Stimulated activated CD4-positive, alpha-beta T cell treated with anti-CD3 and anti-CD28 coated beads, Interleukin-2, amount 100 ng/mL, for 4 hours (primary cell): ENCODE measurements at places on chromosomes 1 and 21.
A peak's percentile ranks its signal among the peaks of the same experiment; 100 is the strongest.

DNA sequence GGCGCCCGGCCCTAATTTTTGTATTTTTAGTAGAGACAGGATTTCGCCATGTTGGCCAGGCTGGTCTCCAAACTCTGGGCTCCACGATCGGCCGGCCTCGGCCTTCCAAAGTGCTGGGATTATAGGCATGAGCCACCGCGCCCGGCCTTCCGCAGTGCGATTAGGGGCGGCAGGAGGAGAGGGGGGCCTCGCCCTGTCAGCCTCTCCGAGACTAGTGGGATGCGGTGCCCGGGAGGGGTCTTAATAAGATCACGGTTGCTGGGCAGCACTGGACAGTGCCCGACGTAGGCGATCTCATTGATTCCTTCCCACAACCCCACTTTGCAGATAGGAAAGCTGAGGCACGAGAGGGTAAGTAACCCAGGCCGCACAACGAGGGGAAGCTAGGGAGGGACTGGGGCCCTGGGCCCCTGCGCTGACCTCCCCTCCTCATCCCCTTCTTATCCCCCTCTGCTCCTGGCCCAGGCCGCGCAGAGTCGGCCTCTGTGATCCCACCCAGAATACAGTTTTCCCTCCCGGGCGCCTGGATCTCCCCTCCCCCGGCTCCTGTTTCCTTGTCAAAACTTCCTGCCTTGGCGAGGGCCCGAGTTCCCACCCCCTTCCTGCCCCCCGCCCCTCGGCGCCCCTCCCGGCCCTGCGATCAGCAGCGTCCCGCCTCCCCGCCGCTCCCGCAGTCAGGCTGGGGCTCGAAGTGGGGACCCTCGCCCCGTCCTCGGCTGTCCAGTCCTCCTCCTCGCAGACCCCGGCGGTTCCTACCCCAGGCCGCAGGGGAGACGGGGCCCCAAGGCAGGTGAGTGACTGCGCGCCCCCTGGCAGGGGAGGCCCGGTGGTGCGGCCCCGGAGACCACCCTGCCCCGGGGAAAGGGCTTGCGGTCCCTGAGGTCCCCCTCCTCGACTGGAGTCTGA, at the start of gene PEAR1:
Gene PEAR1 (plus strand): TSS at position 671 of the 906 bp plus-strand sequence. CDS start 10,209 bp downstream, outside the sequence.
- DNase-seq, result no peak

GRCh38 chr1:233304489-233305102, 9.1 kb upstream of the PCNX2 start:
- no peak for DNase-seq

DNA sequence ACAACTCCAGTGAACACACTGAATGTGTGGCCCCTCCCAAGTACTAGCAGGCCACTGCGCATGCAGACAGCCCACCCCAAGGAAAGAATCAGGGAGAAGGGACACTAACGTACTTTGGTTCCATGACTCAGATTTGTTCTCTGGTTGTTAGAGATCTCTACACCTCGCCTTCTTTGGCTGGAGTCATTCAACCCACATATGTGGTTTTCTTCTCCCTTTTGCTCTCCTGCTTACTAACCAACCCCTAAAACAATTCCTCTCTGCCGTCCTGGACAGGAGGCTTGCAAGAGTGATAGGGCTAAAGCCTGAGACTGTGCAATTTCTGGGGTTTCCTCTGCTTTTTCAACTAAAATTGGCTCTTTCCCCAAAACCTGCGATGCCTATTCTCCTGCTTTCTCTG, 5.7 kb upstream of the CD48 start:
- no peak for DNase-seq

DNA sequence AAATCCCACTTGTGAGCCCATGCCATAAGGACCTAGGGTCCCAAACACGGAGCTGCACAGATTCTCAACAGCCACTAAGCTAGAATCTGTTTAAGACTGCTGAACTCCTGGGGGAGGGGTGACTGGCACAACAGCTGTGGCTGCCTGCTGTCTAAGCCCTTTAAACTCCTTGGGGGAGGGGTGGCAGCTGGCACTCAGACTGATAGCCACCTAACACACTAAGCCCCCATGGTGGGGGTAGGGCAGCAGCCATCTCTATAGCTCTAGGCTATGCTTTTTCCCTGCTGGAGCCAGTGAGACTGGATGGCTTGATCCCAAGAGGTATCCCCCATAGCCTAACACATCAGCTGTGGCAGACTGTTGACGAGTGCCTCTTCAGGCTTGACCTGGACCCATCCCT, 73.3 kb upstream of the FMO3 start:
- DNase-seq, result no peak

GRCh38 chr1:202324646-202325045, 17.1 kb downstream of the UBE2T start:
- no peak for DNase-seq

GRCh38 chr21:44801468-44802395, at the start of gene UBE2G2:
Gene UBE2G2 (minus strand): TSS chr21:44801820. CDS start chr21:44801748, 72 bp downstream.
- peak; percentile 81 for DNase-seq

GRCh38 chr1:59926381-59927123, at the start of gene CYP2J2:
Gene CYP2J2 (minus strand): TSS chr1:59926773. CDS start chr1:59926746, 27 bp downstream.
- peak; percentile 16 for DNase-seq

DNA sequence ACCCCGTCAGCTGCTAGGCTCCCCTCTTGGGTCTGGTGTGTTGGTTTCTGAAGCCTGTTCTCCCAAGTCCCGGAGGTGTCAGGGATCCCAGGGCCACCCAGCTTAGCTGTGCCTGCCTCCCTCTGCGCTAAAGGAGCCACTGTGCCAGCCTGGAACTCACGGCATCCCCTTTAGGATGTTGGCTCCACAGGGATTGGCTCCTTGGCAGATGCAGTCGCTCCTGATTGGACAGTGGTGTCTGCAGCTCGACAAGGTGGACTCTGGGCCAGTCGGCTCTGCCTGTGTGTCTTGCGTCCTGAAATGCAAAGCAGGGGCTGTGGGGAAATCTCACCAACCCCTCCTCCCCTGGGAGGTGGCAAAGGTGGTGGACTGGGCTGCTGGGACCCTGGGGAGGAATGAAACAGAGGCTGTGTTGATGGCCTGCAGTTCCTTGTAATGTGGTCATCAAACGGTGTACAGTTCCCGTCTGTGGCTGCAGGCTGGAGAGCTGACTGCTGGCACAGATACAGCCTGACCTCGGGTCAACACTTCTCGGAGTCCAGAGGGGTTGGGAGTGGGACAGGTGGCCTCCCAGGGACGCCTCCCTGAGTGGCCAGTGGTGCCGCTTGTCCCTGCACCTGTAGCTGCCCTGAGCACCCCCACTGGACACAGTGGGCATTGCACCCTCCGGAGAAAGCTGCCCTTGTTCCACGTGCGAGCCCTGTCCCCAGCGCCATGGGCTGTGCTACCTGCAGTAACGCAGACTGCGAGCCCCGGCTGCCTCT, 11.5 kb upstream of the KCNAB2 start:
- no peak for DNase-seq

DNA sequence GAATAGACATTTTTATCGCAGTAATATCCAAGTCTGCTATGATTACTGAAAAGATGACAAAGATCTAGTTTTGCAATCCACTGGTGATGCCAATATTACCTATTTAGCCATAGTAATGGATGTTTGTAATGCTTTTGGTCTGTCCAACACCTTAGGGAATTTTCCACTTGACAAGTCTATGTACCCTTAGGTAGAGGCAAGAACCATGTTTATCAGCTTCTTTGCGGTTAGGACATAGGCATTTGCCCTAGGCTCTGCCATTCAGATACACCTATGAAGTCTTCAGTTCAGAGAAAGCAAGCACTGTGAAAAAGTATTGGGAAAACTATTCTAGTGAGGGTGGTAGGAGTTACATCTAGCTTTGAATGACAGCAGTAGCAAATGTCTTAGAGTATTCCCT, 40.2 kb upstream of the SLC35D1 start:
- DNase-seq, result no peak

DNA sequence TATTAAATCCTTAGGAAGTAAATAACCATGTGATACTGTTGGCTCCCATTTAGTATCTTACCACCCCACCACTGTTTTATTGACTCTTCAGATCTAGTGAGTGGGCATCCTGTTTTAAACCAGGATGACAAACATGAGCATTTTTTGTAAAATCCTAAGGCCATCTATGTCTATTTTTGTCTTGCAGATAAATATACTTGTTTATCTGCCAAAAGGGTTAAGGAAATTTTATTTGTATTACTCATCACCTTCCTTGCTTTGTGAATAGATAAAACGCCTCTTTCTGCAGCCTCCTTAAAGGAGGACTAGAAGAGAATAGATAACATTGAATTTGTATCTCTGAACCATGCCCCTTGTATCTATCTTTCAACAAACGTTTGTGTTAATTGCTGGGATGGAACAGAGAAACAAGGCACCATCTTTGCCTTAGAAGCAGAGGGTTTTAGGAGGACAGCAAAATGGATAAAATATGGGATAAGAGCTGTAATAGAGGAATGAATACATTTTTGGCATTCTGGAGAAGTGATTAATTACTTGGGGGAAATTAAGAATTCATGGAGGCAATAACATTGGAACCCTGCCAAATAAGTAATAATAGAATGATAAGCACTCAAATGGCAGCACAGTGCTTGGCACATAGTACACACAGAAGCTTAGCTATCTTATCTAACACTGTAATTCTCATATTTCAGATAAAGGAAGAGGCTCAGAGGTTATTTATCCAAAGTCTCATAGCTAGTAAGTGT, 14.7 kb downstream of the YTHDF2 start:
- DNase-seq, result no peak

GRCh38 chr1:110948038-110948810, 15.5 kb downstream of the LRIF1 start:
- DNase-seq, result no peak

- no peak for DNase-seq
Observed at GRCh38 chr1:58683519-58683918, 16.3 kb downstream of the MYSM1 start.

GRCh38 chr1:9341301-9341845, 48.7 kb downstream of the SPSB1 start:
- no peak for DNase-seq

DNA sequence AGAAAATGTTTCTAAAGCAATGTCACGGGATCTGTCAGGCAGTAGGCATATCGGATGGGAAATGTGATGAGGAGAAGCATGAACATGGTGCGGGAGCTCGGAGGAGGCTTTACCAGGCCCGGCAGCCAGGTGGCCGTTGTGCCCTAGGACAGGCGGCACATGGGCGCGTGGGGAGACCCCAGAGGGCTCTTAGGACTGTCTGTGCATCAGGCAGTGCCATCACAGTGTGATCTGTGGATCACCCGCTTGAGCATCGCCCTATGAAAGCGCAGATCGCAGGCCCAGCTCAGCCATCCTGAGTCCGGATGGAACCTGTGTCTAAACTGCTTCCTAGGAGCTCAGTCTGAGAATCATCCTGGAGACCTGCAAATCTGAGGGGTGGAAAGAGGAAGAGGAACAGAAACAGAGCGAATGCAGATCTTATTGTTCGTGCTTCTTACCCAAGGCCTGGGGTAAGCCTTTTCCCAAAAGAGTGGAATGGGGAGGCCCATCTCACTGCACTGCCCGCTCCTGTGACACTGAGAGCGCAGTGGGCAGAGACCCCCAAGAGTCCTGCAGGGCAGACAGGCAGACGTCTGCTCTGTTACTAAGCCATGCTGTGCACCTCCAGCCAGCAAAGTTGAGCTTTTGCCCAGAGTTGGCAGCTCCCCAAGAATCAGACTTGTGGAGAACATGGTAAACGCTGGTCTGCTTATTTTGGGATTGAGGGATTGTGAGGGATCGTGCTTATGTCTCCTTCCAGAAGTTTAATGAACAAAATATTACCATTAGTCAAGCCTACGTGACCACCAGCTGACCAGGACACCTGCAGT, 251.0 kb downstream of the RHOU start:
- DNase-seq, result no peak

DNA sequence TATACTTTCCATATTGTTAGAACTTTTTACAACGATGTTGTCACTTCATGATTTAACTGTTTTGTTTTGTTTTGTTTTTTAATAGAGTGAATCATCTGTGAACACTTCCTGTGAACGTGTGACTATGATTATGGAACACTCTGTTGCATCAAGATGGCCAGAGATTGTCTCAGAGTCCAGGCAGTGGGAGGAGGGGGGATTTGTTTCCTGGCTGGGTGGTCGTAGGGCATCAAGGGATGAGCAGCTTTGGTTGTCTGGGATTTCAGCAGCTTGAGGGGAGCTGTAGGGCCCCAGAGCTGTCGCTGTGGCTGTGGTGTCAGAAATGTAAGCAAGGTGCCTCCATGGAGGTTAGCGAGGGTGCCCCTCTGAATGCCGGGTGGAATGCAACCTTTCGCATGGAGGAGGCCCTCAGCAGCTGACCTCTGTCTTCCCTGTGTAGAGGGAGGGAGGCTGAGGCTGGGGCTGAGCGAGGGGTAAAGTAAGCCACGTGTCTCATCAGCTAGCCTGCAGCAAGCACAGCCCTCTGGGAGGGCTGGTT, 21.4 kb downstream of the NEK2 start:
- no peak for DNase-seq

DNA sequence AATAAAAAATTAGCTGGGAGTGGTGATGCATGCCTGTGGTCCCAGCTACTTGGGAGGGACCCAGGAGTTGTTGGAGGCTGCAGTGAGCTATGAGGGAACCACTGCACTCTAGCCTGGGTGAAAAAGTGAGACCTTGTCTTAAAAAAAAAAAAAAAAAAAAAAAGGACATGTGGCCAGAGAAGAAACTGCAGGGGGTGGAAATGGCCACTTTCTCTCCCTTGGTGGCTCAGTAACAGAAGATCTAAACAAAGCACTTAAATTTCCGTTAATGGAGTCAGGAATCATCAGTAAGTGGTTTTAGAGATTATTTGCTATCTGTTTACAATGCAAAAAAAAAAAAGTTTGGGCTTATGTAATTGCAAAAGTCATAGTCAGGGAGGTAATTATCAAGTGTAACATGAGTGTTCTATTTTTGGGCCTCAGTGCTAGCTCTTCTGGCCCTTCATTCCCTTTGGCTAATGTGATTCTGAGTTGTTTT, 19.3 kb upstream of the OPRD1 start:
- DNase-seq, result no peak

DNA sequence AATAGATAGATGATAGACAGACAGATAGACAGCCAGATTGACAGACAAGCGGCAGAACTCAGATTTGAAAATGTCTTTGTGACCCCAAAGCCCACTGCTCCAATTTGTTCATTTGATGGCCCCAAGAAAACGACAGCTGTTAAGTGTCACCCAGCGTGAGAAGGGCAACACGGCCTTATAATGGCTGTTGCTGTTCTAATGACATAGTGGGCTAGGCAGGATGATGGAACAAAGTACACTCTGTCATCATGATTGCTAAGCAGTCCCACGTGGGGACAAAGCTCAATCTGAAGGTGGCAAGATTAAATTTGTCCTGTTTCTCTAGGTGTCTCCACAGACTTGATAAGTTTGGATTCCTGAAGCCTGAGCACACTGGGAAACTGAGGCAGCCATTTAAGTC, 112.9 kb downstream of the DAB1 start:
- DNase-seq, result no peak

DNA sequence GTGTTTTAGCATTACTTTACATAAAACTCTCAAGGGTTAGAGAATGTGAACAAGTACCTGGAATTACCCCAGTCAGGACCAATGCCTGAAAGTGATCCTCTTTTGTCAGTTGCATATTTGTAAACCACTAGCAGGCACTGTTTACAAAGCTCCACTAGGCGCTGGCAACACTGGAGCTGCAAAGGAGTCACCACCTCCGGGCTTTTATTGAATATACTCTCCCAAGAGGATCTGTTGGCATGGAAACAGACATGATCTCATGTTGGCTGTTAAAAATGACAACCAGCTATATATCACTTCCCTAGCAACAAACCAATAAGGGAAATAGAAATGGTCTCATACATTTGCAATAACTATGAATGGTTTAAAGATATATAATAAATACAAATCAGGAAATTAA, 116.0 kb downstream of the TTLL7 start:
- no peak for DNase-seq

- no peak for DNase-seq
Observed at GRCh38 chr1:117740496-117740895, 134.6 kb downstream of the TENT5C start.
